ENCODE measurements at places on chromosomes 12 and 14. TPM values are rescaled to one million over a fixed set of nuclear protein-coding genes. Genes with fewer than 3 reads are reported as not detected.
A peak's percentile ranks its signal among the peaks of the same experiment; 100 is the strongest.

CNTN1 gene
- 5.6 TPM for total RNA-seq

SLC6A15 gene
- total RNA-seq = not detected

HCAR2 gene
- total RNA-seq = 26.1 TPM

KRT77 gene
- total RNA-seq = not detected

SDSL gene
- total RNA-seq = 8.4 TPM

SLCO1B1 gene
- not detected for total RNA-seq

FOXG1 gene
- total RNA-seq = 0.12 TPM

HOXC13 gene
- total RNA-seq = not detected

KITLG gene
- 3.4 TPM for total RNA-seq

KRT78 gene
- not detected for total RNA-seq

DNA sequence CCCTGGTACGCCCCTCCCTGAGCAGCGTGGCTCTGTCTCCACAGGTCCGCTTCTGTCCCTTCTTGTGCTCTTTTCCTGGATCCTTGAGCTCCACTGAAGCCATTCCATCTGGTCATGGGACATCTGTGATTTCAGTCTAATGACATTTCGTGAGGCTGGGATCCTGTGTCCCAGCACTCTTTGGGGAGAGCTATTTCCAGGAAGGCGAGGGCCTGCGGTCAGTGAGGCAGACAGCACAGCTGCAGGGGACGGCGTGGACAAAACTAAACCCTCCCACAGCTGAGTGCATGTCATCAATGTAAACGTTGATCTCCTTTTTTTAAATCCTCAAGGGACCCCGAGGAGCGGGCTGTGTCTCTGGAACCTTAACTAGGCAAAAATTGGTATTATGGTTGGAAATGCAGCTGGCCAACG, 127.7 kb downstream of the DACT1 start:
- no peak for DNase-seq

DNA sequence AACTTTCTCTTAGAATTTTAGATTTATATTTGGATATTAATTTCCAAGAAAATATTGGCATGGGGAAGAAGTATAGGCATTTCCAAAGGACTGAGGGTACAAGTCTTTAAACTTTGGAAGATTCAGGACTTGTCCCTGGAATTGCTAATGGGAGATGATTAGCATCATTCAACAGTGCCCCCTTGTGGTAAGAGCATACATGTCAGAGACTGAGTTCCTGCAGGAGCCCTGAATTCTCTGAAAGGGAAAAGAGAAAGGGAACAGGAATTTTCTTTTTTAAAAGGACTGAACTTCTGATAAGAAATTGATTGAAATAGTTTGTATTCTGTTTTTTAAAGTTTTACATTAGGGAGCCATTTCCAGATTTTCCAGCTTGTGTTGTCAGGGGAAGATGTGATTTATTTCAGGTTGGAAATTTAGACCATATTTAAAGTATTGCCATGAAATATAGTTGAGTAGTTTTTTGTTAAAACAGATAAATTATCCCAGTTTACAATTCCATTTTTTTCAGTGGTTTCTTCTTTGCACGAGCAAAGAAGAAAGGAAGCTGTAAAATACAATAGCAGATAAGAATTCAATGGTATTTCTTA, 44.0 kb upstream of the REP15 start:
- no peak for DNase-seq

- DNase-seq = no peak
These were observed 604 bp downstream of the GALNT4 start for GRCh38 chr12:89523843-89524540.

GRCh38 chr14:105461903-105462302, 12.7 kb upstream of the CRIP2 start:
- no peak for DNase-seq

DNA sequence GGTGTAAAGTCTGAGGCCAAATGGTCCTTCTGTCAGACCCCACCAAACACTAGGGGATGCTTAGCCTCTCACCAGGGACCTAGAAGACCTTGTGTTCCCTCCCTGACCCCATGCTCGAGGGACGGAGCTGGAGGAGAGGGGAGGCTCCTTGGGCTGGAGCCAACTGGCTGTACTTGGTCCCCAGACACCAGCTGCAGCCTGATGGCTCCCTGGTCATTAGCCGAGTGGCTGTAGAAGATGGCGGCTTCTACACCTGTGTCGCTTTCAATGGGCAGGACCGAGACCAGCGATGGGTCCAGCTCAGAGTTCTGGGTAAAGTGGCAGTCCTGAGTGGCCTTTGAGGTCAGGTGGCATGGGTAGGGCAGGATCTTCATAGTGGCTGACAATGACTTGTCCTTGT, 29.0 kb downstream of the PAPLN start:
- DNase-seq = no peak

- no peak for DNase-seq
These were observed 3.5 kb downstream of the IFI27 start for GRCh38 chr14:94113908-94114588.

DNA sequence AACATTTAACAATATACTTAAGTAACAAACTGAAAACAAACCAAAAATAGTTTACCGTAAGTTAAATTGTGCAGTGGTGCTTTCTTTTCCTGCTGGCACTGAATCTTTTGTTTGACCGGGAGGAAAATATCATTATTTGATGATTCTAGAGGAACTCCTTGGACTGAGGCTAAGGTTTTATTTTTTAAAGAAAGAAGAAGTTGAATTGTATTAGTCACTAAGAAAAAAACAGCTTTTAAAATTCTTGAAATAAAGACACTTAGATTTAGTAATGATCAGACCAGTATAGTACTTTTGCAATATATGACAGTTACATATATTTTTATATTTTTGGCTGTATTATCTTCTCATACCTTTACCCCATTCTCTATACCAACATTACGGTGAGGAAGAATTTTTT, 10.3 kb downstream of the MIS18BP1 start:
- DNase-seq = no peak

GRCh38 chr12:43069768-43070221, 480.2 kb upstream of the PRICKLE1 start:
- DNase-seq = no peak

- DNase-seq = no peak
These were observed 355.1 kb downstream of the ALG10 start for GRCh38 chr12:34377243-34378035.

GRCh38 chr14:36439766-36440165, 80.3 kb downstream of the NKX2-1 start:
- DNase-seq = no peak

GRCh38 chr12:85688837-85689236, 147.4 kb downstream of the RASSF9 start:
- DNase-seq = no peak

DNA sequence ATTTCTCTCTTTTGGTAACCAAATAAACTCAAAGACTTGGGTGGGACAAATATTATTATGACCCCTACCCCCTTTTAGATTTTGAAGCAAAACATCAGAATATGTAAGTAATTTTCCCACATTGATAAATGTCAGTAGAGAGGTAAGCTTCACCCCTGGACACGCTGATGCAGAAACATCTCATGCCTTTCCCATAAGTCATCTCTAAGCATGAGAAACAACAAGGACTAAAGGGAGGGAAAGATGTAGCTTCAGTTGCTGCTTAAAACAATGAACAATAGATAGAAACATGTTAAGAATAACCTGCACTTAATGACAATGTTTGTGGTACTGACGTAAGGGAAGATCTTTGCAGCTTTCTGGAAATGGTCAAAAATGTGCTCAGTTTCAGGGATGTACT, 56.3 kb upstream of the SLC8A3 start:
- DNase-seq = no peak

GRCh38 chr14:25340882-25341281, 290.9 kb upstream of the STXBP6 start:
- no peak for DNase-seq

GRCh38 chr12:49549735-49550692, 11.2 kb downstream of the KCNH3 start:
- no peak for DNase-seq

- no peak for DNase-seq
These were observed 14.2 kb downstream of the ZNF641 start for GRCh38 chr12:48336564-48336963.

GRCh38 chr14:38982837-38983236, 120.2 kb downstream of the SEC23A start:
- no peak for DNase-seq

DNA sequence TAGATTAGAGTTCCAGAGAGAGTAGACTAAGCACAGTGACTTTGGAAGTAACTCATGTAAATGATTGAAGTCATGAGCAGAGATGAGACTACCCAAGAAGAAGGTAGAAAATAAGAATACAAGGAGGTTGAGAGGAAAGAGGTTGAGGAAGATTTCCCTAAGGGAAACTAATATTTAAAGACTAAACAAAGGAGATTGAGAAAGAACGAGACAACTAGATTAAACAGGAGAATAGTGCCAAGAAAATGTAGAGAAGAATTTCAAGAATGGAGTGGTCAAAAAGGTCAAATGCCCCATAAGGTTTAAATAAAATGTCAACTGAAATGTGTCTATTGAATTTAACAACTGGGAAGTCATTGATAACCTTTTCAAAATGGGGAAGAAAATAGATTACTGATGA, 59.0 kb downstream of the RPS29 start:
- no peak for DNase-seq

- DNase-seq = no peak
These were observed 110.0 kb downstream of the ARF6 start for GRCh38 chr14:50002926-50003212.

GRCh38 chr12:113980054-113980453, 13.9 kb upstream of the RBM19 start:
- DNase-seq = no peak

DNA sequence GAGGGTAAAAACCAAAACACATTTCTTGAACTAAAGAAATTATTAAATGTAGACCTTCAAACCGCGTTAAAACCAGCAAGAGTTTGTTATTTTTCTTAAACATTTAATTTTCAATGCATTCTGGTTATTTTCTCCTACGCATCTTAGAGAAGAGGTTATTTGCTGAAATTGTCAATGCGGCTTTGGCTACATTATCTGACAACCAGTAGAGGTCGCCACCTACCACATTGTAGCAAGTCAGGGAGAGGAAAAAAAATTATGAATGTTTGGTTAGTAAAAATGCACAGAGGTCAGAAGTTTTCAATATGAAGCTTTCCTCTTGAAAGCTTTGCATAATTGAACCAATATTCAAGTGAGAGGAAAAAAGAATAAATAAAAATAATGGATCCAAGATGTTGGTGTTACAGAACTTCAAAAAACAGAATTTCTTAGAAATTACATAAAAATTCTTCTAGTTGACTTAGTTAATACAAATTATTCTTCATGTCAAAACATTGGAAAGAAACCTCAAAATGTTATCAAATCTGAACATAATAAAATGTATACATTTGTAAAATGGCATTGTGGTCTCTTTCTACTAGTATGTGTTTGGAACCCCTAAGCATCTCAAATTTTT, 159.4 kb upstream of the TMTC2 start:
- no peak for DNase-seq

DNA sequence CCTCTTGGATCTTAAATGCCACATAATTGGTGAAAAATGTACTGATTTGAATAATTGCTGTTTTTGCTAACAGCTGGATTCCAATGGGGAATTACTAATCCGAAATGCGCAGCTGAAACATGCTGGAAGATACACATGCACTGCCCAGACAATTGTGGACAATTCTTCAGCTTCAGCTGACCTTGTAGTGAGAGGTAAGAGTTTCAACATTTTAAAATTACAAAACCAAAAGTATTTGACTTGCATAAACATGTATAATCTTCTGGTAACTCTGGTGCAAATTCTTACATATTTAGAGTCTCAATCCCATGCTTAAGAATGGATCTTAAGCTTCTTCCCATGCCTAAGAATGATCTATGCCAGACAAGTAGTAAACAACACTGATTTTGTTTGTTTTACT, 229.1 kb upstream of the PDZRN4 start:
- DNase-seq = no peak

DNA sequence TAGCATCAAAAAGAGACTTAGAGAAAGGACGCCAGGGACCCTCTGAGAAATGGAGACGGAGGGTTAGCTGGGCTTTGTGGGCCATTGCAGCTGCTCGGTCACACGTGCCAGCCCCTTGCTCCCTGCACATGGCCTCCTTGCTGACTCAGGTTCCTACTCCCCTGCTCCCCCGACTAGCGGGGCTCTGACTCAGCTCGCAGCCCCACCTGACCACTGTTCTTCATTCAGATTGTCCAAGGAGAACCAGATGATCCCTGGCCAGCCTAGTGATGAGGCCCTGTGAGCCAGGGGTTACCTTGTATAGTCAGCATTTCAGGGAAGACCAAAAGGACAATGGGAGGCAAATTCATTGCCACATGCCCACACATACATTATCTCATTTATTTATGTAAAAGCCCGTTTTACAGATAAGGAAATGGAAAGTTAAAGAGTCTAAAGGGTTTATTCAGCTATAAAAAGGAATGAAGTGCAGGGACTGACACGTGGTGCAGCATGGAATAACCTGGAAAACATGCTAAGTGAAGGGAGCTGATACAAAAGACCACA, 103.4 kb downstream of the LGMN start:
- peak; percentile 45 for DNase-seq

DNA sequence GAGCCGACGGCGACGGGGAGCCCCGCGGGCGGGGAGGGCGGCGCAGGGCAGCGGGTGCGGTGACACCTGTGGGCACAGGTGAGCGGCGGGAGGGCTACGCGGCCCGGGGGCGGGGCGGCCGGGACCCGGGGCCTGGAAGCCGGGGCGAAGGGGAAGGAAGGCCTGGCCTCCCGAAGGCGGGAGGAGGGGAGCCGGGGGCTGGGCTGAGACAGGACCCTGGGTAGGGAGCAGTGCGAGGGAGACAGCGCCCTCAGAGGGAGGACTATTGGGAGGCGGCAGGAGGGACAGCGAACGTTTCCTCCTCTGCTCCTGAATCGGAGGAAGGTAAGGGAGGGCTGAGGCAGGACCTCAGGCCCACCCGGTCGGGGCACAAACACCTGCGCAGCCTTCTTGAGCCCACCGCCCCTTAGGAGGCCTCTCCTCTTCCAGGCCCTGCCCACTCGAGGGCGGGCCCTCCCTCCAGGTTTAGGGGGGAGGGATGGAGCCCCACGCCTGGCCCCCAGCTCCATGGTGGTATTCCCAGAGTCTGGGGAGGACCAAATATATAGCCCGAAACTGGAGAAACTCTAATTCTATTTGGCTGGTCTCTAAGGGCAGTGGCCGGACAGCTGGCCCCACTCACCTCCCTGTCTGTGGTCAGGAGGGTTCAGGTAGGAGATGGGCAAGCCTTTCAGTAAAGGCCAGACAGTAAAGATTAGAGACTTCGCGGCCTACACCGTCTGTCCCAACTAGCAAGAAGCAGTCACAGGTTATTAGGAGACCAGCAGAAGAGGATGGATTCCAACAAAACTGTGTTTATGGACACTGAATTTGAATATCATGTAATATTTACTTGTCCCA, 509 bp downstream of the PLEKHG6 start:
- DNase-seq = peak; percentile 72

DNA sequence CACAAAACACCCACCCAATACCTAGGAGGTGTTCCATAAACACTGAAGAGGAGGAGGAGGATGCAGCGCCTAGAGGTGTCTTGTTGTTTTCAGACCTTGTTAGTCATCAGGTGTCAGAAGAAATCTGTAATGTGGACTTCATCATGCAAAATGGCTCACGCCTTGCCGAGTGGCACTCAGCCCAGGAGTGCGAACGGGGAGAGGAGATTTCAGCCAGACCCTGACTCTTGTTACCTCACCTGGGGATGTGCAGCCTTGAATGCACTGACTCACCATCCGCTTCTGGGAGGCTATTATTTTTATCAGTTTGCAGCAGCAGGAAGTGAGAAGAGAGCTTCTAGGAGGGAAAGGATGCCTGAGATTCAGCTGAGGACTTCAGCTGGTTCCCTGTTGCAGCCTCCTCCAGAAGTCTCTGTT, 48.2 kb upstream of the PLXNC1 start:
- no peak for DNase-seq

All from spleen (tissue), 13 donors.